ENCODE measurements at places on chromosomes 2 and 18.

DNA sequence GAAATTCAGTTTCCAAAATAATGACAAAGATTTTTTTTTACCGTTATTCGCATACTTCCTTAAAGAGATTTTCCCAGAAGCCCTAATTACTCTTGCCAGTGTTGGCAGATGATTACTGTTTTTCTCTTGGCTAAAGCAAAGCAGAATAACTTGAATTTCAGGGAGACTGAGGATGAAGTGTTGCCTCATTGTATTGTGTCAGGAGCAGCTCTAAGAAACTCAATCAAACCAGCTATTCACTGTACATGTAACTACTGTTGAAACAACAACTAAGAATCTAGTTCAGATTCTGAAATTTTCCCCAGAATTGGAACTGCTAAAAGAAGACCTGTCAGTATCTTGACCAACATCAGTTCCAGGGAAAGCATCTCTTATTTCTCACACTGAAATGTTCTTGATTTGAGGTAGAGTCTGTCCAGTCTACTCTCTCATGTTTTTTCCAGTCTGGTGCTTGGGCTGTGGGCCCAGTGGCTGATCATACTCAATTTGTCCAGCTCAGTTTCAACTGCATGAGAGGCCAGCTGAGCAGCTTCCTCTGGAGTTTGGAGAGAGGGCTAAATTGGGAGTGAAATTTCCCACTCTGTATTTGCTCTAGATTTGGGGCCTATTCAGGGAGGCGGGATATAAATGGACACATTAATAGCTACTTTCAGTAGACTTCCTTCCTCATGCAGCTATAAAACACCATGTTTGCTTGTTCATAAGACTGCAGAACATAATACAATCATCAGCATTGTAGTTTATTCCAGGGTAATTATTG, 78.5 kb downstream of the PPP1R1C start:
- no peak for DNase-seq

DNA sequence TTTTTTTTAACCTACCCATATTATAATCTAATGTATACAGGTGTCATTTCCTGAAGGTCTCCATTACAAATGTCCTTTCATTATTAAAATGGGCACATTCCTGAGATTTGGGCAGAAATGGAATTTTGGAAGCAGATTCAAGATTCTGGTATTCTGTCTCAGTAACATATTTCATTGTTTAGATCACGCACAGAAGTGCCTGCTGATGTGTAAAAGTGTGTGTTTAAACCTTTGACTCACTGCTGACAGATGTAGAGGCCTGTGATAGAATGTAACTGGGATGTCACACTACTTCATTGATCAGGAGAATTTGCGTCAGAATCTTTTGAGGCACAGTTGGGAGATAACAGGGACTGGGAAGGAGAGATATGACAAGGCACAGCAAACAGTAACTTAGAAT, 276.8 kb upstream of the EPAS1 start:
- DNase-seq: no peak

DNA sequence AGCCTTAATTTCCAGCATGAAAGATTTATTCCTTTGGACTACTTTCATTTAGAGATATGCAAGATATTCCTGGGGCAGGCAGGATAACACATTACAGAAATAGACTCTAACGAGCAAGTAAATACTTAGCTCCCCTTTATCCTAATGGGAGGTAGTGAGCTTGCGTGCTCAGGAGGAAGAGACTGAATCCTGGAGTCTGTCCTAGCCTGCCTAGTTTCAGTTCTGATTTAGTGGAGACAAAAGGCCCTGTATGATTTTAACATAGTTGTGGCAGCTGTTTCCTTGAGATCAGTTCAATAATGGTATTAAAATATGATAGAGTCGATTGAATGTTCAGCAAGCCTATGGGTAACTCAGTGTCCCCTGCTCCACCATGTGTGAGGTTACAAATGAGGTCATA, 109.5 kb downstream of the FMNL2 start:
- DNase-seq: no peak

DNA sequence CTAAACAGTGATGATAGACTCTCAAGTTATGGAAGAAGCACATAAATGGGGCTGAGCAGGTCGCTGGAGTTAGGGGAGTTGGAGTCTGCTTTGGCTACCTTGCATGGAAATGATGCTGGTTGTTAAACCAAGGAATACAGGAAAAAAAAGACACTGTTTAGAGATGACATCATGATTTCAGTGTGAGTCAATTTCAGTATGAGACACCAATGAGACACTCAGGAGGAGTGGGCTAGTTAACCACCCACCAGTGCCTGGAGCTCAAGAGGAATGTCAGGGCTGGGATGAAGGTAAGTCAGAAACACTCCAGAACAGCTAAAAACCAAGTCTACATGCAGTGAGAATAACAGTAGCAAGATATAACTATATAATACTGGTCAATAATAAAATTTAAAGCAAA, 303.6 kb downstream of the SOX11 start:
- DNase-seq: no peak

- peak; percentile 39 for DNase-seq
Measured at GRCh38 chr2:120237491-120237902, 14.3 kb upstream of the TMEM185B start.

DNA sequence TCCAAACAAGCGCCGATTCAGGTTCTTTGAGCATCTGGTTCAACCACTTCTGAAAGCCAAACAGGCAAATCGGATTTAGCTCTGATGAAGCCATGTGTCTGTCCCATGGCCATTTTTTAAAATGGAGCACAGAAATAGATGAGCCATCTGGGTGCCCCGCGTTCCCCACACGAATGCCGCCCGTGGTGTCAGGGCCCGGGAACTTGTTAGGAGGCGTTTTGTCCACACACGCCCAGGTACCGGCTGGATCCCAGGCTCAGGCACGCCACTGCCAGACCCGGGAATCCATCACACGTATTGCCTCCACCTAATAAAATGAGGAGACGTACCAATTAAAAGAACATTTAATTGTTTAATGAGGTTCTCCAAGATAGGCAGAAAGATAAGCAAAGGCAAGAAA, 374.4 kb upstream of the SALL3 start:
- no peak for DNase-seq

- no peak for DNase-seq
Measured at GRCh38 chr2:143121079-143121478, 8.1 kb upstream of the ARHGAP15 start.

Measured in inflammatory macrophage (primary cell).